CD4-positive, alpha-beta T cell treated with Interleukin-2 at 100 ng/mL for 4 hours (primary cell): ENCODE measurements at places on chromosomes 7 and 10.

DNA sequence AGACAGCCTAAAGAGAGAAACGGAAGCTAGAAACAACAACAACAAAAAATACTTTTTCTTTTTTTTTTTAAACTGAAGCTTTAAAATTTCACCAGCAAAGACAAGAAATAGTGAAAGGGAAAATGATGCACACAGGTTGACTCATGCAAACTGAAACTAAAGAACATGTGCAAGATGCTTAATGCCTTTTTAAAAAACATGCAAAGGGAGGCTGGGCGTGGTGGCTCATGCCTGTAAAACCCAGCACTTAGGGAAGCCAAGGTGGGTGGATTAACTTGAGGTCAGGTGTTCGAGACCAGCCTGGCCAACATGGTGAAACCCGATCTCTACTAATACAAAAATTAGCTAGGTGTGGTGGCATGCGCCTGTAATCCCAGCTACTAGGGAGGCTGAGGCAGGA lies 15.1 kb upstream of the CUBN start:
- peak; percentile 47 for DNase-seq

GRCh38 chr7:34421526-34421925 lies 236.5 kb upstream of the NPSR1 start:
- DNase-seq, result no peak

DNA sequence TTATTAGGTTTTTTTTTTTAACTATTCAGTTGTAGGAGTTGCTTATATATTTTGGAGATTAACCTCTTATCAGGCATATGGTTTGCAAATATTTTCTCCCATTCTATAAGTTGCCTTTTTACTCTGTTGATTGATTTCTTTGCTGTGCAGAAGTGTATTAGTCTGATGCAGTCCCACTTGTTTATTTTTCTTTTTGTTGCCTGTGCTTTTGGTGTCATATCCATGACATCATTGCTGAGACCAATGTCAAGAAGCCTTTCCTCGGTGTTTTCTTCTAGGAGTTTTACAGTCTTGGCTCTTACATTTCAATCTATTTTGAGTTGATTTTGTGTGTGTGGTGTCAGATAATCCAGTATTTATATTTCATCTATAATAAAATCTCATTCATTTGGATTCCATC lies 155.4 kb downstream of the LRMDA start:
- DNase-seq, result no peak

- DNase-seq, result no peak
These were observed 30.3 kb downstream of the ARL5B start for GRCh38 chr10:18689498-18689897.

DNA sequence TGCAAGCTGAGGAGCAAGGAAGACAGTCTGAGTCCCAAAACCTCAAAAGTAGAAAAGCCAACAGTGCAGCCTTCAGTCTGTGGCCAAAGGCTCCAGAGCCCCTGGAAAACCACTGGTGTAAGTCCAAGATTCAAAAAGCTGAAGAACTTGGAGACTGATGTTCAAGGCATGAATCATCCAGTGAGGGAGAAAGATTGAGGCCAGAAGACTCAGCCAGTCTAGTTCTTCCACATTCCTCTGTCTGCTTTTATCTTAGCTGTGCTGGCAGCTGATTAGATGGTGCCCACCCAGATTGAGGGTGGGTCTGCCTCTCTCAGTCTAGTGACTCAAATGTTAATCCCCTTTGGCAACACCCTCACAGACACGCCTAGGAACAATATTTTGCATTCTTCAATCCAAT lies 20.1 kb upstream of the MDFIC start:
- DNase-seq, result no peak

DNA sequence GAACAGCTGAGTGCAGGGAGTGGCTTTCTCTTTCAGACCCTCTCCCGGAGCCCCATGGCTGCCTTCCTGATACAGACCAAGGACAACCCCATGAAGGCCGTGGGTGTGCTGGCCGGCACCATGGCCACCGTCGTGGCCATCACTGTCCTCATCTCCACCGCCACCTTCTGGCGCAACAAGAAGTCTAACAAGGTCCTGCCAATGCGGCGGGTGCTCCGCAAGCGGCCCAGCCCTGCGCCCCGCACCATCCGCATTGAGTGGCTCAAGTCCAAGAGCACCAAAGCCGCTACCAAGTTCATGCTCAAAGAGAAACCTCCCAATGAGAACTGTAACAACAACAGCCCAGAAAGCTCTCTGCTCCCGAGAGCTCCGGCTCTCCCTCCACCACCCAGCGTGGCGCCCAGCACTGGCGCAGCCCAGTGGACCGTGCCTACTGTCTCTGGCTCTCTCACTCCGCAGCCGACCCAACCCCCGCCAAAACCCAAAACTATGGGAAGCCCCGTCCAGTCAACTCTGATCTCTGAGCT lies 11.2 kb downstream of the LRIT2 start:
- no peak for DNase-seq

DNA sequence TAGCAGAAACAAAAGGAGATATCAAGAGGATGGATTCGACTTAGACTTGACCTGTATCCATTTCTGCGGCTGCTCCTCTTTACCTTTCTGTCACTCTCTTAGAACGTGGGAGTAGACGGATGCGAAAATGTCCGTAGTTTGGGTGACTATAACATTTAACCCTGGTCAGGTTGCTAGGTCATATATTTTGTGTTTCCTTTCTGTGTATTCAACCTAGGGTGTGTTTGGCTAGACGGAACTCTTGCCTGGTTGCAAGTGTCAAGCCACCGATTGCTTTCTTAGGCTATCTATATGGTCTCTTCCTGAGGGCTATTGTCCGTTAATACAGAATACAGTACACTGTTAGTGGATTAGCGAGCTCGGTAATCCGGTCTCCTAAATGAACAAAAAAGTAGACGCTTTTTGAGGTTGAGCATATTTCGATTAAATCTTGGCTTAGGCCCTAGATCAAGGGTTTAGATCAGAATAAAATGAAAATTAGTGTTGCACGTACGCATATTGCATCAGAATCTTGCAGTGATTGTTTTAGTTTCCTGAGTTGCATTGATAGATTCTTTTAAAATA lies 1.2 kb downstream of the PTEN start:
- peak; percentile 8 for DNase-seq

- DNase-seq, result no peak
These were observed 664 bp upstream of the C10orf88 start for GRCh38 chr10:122954731-122955050.

DNA sequence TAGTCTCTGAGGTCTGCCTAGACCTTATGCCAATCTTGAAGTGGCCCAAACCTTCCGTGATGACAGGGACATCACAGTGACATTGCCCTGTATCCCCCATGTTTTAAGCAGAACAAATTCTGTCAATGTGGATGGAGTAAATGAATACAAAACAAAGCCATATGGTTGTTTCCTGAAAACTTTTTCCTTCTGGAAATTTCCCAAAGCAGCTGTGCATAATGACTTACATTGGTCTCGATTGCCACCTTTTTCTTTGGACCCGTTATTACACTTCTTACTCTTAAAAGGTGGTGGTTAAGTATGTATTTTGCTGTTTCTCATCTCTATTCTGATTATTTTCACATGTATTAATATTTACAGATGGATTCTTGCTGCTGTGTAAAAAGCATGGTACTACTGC lies 411.2 kb upstream of the KLF6 start:
- DNase-seq, result no peak

GRCh38 chr7:157646551-157646950 lies 309.7 kb downstream of the DNAJB6 start:
- no peak for DNase-seq

GRCh38 chr7:100483090-100483721 lies 521 bp upstream of the NYAP1 start:
- peak; percentile 85 for DNase-seq

DNA sequence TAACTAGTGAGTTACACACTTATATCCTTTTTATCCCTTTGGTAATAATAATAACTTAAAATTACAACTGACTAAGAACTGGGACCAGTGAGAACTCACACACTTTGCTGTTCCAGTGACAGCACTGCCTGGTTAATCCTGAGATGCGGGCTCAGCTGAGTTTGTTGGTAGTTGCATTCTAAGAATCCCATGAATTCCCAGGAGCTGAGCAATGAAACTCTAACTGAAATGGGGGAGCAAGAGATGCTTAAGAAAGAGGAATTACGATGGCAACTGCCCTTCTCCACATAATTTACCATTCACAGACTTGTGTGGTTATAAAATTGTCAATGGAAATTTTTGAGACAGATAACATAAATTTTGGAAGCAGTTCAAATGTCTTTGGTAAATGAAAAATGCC lies 659.4 kb downstream of the MAGI2 start:
- DNase-seq, result no peak

GRCh38 chr7:2231992-2232765 lies 566 bp downstream of the MAD1L1 start:
- peak; percentile 1 for DNase-seq

- DNase-seq, result no peak
These were observed 59.9 kb downstream of the ELMO1 start for GRCh38 chr7:37388811-37389210.

DNA sequence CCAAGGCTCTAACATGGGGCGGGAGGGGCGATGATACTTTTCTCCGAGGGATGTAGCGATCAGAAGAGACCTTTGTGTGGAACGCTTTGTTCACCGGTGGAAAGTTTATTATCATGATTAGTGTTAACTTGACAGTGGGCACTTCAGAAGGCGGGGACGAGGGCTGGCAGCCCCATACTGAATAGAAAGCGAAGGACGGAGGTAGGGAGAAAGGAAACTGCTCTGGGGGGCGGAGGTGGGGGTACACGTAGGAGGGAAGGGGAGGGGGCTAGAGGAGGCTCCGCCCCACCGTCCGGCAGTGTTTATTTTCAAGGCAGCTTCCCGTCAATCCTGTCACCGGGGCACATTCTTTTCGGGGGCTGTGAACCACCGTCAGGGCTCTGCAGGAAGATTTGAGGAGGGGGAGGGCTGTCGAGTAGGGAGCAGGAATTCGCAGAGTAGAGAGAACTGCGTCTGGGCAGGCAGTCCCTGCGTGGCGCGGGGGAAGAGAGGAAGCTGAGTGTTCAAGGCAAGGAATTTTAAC lies 9.4 kb upstream of the NKX2-3 start:
- DNase-seq, result no peak

DNA sequence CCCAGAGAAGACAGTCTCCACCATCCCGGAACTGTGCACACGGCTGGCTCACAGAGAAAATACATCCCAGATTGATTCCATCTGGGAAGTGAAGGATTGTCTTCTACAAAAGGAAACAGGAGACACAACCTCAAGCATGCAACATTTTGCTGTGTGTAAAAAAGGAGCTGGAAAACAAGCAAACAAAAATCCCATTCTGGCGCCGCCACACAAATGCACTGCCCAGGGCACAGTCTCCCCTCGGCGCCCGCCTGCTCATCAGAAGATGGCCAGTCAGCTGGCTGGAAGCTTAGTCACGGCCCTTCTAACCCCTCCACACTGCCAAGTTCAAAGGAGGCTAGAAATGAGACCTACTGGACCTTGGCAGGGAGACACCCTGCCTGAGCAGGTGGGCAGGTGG lies 14.1 kb upstream of the CYTH3 start:
- DNase-seq, result no peak

GRCh38 chr10:90819911-90820310 lies 37.9 kb downstream of the HTR7 start:
- no peak for DNase-seq

DNA sequence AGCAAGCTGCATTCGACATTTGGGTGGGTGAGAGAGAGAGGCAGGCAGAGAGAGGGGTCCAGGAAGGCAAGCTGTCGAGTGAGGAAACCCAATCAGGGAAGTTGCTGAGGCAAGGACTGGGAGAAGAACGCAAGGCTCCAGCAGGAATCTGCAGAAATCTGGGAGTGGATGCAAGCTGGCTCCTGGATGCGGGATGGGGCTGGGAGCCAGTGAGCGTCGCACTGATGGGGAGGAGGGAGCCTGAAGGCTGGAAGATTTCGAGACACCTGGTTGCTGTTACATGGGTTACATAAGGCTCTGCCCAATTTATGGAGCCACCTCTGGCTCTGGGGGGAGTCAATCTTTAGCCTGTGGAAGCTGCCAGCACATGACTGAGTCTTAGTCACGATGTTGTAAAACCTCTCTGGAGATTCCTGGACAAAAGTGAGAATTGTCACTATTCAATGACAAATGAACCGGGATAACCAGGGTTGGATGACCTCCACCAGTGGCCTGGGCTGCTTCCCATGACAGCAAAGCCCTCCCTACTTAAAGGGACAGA lies 51.1 kb upstream of the ADRB1 start:
- DNase-seq, result no peak

GRCh38 chr10:37856881-37857286 lies 526 bp downstream of the ZNF248 start:
- peak; percentile 15 for DNase-seq

GRCh38 chr7:156475179-156475578 lies 165.4 kb upstream of the RNF32 start:
- DNase-seq, result no peak

- no peak for DNase-seq
These were observed 6.0 kb downstream of the GSTK1 start for GRCh38 chr7:143269251-143269650.

- DNase-seq, result no peak
These were observed 32.2 kb upstream of the GARS1 start for GRCh38 chr7:30562498-30562897.

GRCh38 chr7:36309301-36309700 lies 80.4 kb upstream of the ANLN start:
- no peak for DNase-seq

- DNase-seq, result no peak
These were observed 621.8 kb upstream of the FZD8 start for GRCh38 chr10:36263871-36264270.

DNA sequence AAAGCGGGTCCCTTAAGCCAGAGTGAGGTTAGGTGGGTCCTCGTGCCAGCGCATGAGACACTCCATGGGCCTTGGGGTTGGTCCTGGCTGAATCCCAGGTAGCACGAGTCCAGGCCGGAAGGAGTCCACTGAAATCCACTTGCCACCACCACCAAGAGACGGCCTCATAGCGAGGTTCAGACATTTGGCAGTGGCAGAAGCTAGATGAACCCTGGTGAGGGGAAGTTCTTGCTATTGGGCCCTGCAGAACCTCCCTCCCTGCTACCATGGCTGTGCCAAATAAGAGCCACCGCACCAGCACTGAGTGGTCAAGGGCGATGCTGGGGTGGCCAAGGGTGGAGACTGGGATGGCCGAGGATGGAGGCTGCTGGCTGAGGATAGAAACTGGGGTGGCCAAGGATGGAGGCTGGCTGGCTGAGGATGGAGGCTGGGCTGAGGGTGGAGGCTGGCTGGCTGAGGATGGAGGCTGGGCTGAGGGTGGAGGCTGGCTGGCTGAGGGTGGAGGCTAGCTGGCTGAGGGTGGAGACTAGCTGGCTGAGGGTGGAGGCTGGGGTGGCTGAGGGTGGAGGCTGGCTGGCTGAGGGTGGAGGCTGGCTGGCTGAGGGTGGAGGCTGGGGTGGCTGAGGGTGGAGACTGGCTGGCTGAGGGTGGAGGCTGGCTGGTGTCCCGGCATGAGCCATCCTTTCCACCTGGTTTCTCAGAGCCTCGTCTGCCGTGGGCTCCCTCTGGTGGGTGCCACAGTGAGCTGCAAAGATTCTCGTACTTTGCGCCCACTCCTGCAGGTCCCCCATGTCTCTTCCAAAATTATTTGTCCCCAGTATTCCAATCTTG lies 88.2 kb downstream of the ELFN1 start:
- peak; percentile 7 for DNase-seq

DNA sequence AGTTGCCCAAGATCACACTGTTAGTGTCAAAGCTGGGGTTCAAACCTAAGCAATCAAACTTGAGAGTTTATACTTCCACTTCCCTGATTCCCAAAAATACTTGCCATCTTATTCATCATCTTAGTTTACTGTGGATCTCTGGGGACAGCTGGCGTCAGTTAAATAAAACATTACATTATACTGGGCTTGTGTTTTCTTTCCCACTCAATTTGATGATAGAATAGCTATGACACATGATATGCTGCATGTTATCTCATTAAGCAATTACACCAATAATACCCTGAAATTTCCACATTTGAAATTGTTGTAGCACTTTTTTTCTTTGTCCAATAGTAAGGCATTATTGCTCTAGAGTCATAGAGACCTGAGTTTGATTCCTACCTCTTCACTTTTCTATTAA lies 62.9 kb upstream of the MXI1 start:
- no peak for DNase-seq
